ENCODE measurements at places on chromosomes 3 and 15.

- peak; percentile 76 for DNase-seq
Observed at GRCh38 chr15:70339571-70340493, 242.1 kb upstream of the TLE3 start.

DNA sequence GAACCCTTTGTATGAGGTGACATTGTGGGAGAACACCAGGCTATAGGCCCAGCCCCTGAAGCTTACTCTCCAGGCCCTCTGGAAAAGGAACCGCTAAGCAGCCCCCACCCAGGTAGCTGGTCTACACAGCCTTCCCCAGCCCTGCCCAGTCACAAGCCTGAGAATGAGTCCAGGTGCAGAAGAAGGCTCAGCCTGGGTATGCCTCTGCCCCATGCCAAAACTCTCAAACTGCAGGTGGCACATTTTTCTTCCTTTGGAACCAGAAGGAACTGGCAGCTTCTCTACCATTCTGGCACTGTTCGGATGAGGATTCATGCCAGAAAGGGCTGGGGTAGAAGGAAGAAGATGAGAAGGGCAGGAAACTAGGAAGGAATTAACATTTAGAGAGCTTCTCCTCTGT lies 23.7 kb upstream of the TBC1D21 start:
- DNase-seq = no peak

DNA sequence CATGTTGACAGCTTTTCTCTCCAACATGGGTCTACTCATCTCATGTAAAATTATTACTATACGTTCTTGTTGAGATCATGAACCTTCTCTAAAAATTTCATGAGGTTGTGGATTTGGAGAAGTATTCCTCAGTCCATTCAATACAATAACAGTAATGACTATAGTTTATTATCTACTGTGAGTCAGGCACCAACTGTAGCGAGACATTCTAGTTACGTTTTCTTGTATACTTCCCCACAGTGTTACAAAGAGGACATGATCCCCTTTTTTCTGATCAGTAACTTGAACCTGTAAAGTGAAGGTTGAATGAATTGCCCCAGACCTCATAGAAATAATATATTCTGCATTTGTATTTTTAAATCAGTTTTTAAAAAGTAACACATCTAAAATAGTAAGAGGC lies 76.4 kb downstream of the AKAP13 start:
- DNase-seq = no peak

DNA sequence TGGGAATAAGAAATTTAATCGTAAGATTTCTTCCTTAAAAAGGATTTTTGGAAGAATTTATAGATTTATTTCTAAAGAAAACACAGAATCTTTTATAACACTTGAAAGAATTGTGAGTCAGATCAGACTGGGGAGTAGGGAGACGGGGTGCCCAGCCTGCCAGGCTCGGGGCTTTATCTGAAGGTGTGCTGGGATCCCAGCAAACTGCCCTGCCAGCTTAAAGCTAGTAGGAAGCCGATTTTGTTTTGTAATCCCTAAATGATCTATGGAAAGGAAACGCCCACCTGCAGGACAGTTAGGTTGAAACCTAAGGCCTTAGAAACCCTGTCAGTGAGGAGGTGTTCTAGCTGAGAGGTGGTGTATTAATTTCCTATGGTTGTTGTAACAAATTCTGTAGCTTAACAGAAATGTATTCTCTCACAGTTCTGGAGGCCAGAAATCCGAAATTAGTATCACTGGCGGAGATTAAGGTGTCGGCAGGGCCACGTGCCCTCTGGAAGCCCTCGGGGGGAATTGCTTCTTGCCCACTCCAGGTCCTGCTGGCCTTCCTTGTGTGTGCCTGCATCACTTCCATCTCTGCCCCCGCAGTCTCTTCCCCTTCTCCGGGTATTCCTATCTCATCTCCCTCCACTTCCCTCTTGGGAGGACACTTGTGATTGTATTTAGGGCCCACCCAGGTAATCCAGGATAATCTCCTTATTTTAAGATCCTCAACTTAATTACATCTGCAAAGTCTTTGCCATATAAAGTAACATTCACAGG lies 19.3 kb upstream of the RAB6B start:
- no peak for DNase-seq

GRCh38 chr15:70376031-70376928 lies 278.6 kb upstream of the TLE3 start:
- DNase-seq = peak; percentile 10

DNA sequence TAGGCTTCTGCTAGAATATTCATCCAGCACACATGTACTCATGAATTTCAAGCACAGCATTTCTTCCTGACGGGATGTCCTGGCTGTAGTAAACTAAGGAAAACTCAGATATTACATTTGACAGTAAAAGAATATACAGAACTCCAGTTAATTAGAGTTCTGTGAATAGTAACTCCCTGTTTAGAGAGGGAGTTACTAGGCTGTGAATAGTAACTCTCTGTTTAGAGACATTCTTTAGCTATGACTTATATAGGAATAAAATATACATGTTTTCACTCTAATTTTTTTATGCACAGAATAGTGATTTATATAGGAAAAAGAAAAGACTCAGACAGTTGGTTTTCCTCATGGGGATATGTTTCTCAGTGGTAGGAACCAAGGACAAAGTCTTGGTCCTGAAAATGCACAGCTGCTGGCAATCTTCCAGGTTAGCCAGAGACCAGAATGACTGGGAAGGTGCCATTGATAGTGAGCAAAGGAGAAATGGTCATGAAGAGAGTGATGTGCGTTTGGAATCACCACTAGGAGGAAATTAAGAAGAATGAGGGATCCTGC lies 480.7 kb upstream of the THBS1 start:
- DNase-seq = no peak

GRCh38 chr3:129585949-129586657 lies 20.4 kb downstream of the PLXND1 start:
- DNase-seq = no peak

DNA sequence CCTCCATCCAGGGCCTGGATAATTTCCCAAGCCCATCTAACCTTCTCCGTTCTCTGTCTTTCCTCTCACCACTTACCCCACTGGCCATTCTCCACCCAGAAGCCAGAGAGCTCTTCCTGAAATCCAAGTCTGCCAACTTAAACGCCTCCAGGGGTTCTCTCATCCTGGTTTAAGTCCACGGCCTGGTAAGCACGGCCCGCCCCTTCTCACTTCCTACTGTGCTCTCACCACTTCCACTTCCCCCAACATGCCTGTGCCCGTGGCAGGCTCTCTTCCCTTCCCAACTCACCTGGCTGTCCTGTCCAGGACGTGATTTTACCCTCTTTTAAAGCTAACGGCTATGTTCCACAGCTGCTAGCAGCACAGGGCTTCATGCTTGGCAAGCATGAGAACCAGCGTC lies 1.7 kb upstream of the CX3CR1 start:
- DNase-seq = no peak

DNA sequence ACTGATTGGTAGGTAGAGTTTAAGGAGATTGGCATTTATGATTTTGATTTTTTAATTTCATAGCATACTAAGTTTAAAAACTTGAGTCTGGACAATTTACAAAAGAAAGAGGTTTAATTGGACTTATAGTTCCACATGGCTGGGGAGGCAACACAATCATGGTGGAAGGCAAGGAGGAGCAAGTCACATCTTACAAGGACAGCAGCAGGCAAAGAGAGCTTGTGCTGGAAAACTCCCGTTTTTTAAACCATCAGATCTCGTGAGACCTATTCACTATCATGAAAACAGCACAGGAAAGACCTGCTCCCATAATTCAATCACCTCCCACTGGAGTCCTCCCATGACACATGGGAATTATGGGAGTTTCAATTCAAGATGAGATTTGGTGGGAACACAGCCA lies 630.9 kb upstream of the NR2F2 start:
- DNase-seq = no peak

DNA sequence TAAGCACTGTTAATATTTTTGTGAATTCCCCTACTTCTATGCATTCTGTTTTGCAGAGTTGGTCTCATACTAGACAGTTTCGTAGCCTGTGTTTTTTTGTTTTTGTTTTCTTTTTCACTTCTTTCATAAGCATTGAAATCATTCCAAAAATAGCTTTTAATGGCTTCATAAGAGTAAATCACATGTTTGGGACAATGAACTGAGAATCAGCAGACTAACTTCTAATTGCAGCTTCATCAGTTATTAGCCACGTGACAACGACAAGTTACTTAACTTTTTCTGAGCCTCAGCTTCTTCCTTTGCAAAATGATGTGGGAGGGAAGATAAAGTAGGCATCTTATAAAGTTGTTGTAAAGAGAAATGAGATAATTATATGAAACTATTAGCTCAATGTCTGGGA lies 124.8 kb downstream of the LIPC start:
- DNase-seq = no peak

DNA sequence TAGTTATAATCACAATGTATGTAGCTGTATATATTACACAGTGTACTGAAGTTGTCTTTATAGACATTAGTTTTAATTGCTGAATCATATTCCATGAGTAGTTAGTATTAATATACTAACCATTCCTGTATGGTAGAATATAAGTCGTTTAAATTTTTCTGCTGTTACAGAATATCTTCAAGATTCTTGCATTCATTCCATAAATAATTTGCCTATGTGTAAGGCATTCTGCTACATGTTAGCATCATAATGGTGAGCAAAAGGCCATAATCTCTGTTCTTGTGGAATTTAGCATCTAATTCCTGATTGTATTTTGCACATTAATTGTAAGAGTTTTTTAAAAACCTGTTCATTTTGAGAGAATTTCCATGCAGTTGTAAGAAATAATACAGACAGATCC lies 14.1 kb downstream of the GYG1 start:
- no peak for DNase-seq

DNA sequence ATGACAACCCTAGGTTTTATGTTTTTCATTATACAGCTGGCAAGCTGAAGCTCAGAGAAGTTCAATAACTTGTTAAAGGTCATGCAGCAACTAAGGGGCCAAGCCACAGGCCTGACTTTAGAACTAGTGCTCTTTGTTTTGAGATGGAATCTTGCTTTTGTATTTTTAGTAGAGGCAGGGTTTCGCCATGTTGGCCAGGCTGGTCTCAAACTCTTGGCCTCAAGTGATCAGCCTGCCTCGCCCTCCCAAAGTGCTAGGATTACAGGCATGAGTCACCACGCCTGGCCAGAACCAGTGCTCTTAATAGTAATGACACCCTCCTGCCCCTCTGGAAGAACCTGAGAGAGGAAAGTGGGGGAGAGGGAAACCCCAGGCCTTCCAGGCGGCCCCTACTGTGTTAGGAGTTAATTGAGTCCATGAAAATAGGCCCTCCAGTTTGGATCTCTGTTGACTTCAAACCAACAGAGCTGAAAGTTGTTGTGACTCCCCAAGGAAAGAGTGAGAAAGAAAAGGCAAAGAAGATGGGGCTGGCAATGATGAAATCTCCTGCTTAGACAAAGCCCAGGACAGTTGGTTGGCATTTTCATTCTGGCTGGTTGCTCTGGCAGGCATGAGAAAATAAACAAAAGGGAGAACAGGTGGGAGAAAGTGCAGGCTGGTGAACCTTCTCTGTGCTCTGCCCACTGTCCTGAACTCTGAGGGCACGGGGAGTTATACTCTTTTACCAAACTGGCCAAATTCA lies 3.6 kb upstream of the PRRT3 start:
- DNase-seq = no peak

- no peak for DNase-seq
Observed at GRCh38 chr3:157376603-157377300, 59.9 kb upstream of the PTX3 start.

DNA sequence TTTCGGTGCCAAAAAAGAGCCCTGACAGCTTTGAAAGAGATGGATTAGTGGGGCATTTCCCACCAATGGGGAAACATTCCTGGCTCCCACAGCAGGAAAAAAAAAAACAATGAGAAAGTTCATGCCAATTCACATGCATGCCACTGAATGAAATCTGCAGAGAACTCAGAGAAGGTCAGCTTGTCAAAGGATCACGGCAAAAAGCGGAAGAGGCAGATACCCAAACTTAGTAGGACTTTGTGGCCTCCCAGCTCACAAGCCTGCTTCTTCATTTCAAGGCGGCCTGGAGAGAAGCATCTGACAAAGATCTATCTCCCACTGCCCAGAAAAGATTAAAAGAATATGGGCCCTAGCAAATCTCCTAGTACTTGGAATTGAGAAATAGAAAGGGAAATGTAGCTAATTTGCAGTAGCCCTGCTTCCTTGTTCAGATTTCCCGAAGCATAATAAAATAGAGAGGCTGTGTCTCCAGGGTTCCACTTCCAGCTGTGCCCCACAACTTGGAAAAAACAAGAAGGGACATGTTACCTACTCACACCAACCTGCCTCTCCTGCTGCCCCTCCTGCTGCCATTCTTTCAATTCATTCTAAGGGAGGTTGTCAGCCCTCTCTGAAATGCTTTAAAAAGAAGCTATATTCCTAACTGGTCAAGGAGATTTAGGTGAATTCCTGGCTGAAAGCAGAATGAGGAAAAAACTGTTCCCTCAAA lies 170.4 kb downstream of the FHIT start:
- DNase-seq = no peak

DNA sequence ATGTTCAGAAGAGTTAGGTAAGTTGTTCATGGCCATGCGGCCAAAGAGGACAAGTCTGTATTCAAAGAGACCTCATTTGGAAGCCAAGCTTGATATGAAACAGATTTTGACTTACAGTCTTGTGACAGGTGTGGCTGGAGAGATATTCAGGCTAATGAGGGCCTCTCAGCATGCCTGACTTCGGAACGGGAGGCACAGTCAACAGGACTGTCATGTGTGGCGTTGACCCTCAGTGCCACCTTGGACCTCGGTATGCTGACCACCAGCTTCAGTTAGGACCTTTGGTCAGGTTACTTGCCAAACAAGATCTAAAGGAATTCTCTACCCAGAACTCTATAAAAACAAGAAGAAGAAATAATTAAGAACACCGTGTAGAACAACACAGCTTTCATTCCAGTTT lies 124.1 kb downstream of the CHST2 start:
- DNase-seq = no peak

- DNase-seq = no peak
Observed at GRCh38 chr3:72627271-72627670, 221.0 kb downstream of the SHQ1 start.

DNA sequence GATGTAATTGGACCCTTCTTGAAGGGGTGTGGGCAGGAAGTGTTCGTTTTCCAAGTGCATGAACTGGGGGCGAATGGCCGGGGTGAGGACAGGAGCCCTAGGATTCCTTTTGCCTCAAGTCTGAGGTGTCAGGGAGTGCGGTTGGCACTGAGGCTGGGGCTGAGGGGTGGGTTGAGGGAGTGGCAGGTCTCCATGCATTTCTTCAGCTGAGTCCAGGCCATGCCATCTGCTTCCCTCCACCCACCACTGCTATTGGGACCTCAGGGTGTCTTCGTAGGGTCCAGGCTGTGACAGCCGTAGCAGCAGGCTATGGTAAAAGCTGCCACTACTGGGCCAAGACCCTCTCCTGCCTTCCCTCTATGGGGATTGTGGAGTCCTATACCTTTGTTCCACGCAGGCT lies 25.6 kb upstream of the TSPAN3 start:
- DNase-seq = no peak

DNA sequence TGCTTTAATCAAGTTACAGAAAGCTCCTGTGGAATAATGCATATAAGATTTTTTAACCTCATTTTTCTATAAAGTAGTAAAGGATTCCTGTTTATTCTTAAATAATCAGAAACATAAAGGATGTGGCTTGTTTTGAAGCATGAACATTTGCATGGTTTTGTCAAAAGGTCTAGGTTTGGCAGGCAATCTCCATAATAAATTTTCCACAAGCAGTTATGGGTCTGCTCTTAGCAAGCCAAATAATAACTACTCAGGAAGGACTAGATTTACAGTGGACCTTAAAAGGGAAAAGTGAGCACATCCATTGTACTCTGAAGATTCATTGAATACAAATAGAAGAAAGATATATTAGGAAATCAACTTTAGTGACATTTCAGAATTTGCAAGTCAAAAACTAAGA lies 407.3 kb upstream of the CBLB start:
- no peak for DNase-seq
